Activated CD4-positive, CD25-positive, alpha-beta regulatory T cell treated with anti-CD3 and anti-CD28 coated beads, Interleukin-2, amount 50 U/mL, for 24 hours (primary cell): ENCODE measurements at places on chromosomes 1 and 21.

DNA sequence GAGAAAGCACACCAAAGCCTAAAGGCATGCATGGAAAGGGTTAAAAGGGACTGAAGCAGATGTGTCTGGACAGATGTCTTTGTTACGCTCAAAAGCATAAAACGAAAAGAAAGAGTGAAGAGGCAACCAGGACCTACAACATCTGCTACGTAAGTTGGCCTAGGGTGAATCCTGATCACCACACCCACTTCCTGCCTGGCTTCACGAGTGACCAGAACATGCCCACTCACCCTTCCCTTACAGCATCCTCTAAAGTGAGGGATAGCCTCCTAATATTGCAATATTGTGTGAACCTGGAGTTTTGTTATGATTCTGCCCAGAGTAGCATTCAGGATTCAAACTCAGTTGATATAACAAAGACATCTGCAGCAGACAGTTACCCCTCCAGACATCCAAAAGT is 10.6 kb upstream of the OLIG2 start:
- no peak for ATAC-seq

- ATAC-seq: no peak
These were observed 1.2 kb downstream of the DMRTA2 start for GRCh38 chr1:50421768-50422674.

DNA sequence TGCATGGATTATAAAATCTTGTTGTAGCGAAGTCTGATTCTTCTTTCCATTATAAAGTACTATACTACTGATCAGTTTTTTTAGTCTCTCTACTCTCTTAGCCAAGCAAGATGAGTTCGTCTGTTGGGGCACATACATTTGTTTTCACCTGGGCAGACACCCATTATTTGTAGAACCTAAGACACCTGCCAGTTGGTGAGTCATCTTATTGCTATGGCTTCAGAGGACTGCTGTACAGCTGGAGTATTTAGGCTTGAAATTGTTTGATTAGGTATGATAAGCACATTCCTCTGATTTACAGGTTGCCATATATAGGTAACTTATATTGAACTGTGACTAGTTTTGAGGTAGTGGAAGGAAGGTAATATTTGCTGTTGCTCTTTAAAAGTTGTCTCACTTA is 17.2 kb downstream of the RBM15 start:
- ATAC-seq: no peak

DNA sequence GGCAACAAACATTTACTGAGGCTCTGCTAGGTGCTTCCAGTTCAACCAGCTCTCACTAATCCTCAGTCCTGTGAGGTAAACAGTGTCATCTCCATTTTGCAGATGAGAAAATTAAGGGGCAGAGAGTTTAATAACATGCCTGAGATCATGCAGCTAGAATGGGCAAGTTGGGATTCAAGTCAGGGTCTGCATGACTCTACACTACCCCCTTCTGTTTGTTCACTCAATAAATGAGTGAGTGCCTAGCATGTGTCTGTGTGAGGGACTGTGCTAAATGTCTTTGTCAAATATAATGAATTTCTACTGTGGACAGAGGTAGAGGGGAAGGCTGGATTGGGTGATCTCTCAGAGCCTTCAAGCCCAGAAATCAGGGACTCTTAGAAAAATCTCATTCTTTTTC is 4.5 kb downstream of the PEF1 start:
- ATAC-seq: no peak

DNA sequence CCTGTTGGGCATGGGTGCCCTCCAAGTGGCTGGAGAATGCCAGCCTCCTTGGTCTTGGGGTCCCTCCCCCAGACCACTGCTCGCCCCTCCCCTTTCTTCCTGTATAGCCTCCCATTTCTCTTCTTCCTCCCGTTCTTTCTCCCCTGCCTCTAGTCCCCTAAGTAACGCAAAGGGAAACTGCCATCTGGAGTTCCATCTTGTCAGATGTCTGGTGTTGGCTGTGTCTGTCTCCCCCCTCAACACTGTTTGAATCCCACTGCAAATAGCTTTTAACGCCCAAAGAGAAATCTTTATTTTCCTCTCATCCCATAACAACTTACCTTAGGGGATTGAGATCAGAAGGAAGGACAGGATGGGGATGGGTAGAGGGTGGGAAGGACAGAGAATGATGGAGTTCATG is 55.3 kb upstream of the CSF3R start:
- ATAC-seq: no peak

DNA sequence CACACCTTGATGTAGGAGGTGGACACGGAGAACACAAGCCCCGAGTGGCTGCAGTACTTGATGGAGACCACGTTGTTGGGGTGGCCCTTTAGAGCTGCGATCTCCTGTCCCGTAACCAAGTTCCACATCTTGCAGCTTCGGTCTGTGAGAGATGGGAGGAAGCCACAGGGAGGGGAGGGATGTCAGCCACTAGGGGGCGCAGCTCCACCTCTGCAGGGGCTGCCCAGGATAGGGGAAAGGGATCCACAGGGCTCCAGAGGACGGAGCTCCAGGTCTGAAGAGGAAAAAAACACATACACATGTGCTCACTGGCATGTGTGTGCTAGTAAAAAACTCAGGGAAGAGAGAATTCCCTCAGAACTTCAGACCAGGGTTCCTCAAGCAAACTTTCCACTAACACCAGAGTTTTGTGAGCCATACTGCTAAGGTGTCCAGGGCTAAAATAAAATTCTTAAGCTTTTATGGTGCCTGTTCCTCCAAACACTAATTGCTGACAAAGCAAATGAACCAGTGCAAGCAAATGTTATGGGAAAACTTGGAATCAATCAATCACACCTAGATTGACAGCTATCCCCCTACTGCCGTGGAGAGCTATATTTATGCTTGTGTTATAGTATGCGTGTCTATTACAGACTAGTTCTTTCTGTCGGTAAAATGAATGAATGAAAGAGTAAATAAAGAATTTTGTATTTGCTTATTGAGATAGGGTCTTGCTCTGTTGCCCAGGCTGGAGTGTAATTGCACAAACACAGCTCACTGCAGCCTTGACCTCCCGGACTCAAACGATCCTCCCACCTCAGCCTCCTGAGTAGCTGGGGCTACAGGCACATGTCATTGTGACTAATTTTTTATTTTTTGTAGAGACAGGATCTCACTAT is 43.7 kb downstream of the KIF21B start:
- ATAC-seq: peak; percentile 73

- no peak for ATAC-seq
These were observed 113.9 kb downstream of the GRIK3 start for GRCh38 chr1:36920371-36920770.

- no peak for ATAC-seq
These were observed 28.5 kb upstream of the KCNE2 start for GRCh38 chr21:34335316-34335715.

DNA sequence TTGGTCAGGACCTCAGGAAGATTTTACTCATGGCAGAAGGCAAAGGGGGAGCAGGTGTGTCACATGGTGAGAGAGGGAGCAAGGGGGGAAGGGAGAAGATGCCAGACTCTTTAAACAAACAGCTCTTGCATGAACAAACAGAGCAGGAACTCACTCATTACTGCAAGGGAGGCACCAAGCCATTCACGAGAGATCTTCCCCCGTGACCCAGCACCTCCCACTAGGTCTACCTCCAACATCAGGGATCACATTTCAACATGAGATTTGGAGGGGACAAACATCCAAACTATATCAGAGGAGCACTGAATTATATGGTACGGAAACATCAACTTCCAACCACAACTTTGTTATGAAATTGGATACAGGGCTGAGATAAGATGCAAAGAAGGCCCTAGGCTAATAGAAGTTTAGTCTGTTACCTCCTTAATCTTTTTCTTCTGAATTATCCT is 164.9 kb downstream of the ST6GALNAC3 start:
- ATAC-seq: no peak

- no peak for ATAC-seq
These were observed 32.8 kb downstream of the LRRC8B start for GRCh38 chr1:89557445-89557825.

GRCh38 chr1:42006093-42006492 is 87.4 kb upstream of the HIVEP3 start:
- ATAC-seq: no peak

DNA sequence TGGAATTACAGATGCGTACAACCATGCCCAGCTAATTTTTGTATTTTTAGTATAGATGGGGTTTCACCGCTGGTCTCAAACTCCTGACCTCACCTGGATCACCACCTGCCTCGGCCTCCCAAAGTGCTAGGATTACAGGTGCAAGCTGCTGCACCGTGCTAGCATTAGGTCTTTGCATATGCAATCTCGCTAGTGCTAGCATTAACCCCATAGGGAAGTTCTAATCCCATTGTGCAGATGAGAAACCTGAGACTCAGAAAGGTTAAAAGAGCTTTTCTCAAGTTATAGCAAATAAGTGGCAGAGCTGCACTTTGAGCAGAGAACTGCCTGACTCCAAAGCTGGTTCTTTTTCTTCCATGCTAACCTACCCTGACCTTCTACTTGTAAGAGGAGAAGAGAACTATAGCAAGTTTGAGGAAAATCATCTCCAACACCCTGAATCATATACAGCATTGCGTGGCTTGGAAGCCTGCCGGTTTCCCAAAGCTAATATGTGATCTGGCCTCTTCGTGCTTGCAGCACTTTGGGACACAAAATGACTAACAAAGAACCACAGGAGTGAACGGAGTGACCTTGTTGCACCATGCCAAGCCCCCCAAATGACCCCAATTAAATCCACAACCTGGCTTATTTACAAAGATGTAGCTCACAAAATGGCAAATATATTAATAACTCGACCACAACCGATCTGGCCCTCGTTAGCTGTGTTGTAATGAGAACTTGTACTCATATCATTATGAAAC is 185.1 kb downstream of the TM2D1 start:
- no peak for ATAC-seq

DNA sequence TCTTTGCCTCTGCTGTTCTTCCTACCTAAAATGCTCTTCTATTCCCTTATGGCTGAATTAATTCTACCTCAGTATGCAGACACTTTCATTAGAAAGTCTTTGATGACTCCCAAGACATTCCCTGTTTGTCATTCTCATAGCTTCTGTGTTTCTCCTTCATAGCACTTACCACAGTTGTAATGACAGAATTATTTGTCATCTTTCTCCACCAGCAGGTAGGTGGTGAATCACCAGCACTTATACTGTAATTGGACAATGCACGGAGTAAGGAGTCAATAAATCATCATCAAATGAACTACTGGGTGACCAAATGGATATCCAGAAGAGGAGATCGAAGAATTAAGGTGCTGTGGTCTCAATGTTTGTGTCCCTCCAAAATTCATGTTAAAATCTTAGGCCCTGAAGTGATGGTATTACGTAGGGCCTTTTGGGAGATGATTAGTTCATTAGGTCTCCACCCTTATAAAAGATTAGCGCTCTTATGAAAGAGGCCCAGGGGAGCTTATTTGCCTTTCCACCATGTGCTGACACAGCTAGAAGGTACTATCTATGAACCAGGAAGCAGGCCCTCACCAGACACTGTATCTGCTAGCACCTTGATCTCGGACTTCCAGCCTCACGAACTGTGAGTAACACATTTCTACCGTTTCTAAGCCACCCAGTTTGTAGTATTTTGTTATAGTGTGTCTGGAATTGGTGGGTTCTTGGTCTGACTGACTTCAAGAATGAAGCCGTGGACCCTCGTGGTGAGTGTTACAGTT is 2.4 kb upstream of the CCT8 start:
- ATAC-seq: no peak

DNA sequence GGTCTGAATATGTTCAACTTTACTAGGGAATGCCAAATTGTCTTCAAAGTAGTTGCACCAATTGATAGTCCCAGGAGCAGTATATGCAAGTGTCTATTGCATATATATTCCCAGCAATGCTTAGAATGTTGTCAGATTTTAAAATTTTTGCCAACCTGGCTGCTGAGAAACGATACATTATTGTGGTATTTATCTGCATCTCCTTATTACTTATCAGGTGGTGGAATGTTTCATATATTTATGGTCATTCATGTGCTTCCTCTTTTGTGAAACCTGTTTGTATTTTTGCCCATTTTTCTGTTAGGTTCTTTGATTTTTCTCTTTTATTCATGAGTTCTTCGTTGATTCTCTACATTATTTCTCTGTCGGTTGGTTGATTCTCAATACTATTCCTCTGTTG is 39.5 kb downstream of the COLGALT2 start:
- no peak for ATAC-seq

DNA sequence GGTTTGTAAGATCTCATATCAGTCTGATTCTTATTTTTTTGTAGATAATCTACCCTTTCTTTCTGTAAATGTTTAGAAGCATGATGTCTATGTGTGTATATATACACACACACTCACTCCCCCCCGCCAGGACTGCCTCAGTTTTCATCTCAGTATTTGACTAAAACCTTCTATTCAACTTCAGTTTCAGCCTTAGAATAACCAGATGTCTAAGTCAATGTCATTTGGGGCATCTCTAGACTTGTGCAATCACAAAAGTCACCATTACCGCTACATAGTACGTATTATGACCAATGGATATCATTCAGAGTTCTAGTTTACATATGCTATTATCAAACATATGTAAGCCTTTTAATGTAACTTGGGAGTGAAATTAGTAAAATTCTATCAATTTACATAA is 53.3 kb upstream of the BOLA1 start:
- no peak for ATAC-seq

- ATAC-seq: peak; percentile 63
These were observed 14.0 kb downstream of the RUNX1 start for GRCh38 chr21:35035116-35035515.

DNA sequence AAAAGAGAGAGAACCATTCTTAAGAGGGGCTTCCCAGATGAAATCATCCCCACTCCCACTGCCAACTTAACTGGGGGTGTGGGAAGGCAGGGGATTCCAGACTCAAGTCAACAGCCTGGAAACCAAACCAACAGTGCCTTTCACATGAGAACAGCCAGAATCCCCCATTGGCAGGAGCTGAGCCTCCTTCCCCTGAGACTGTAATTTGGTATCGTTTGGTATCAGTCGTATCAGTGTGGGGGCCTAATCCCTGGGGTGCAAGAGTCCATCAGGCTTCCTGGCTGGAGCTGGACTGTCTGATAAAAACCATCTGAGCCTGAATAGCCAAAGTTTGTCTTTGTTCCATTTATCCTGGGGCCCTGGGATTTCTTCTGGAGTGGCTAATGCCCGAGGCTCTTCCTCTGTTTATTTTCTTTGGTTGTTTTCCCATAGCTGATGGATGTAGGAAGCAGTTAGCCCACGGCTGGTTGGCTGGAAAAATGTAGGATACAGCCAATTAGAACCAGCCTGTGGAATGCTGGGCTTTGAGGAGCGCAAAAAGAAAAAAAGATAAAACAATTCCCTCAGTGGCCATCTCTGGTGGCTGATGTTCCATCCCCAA is 84.6 kb downstream of the LAMC2 start:
- no peak for ATAC-seq
